ENCODE measurements at places on chromosomes 7 and 10.

DNA sequence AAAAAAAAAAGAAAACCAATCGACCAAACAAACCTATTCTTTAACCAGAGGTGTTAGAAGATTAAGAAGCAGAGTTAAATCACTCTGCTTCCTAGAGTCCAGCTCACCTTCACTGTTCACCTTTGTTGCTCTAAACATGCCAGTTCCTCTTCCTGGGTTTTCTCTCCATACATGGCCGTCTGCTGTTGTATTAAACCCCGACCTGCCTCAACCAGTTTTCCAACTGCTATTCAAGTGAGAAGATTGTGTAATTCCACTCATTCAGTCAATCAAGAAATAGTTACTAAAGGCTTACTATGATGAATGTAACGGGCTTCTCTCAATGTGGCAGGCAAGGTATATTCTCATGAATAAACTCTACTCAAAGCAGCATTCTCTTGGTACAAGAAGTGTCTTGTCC, 8.8 kb downstream of the AASS start:
- DNase-seq: no peak

DNA sequence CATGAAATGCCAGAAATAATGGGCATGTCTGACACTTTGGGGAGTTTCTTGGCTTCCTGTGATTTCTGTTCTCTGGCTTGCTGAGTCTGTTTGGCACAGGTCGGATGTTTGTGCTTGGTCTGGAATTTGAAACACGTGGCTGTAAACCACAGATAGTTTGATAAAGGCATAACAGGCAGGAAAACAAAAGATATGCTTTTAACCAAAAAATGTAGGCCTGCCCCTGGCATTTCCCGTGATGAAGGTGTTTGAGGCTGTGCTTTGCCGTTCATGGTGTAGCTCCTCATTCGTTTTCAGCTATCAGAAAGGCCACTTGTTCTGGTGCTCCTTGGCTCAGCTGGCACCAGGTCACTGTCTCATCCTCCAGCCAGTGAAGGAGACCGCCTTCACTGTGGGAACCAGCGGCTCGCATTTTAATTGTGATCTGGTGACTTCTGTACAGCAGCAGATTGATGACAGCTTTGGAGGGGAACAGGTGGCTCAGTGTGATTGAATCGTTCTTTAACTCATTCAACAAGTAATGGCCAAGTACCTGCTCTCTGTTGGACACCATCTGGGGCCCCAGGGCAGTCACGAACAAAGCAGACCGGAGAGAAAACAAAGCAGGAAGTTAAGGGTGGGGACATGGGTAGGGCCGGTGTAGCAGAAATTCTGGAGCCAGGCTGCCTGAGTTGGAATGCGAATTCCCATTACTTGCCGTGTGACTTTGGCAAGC, 111.5 kb downstream of the CCNY start:
- DNase-seq: no peak

DNA sequence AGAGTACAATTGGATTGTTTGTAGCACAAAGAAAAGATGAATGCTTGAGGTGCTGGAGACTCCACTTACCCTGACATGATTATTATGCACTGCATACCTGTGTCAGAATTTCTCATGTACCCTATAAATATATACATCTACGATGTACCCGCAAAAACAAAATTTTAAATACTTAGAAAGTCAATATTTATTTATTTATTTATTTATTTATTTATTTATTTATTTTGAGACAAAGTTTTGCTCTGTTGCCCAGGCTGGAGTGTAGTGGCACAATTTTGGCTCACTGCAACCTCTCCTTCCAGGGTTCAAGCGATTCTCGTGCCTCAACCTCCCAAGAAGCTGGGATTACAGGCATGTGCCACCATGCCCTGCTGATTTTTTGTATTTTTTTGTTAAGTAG, 35.1 kb upstream of the EBF3 start:
- no peak for DNase-seq

- no peak for DNase-seq
These were observed 165.8 kb downstream of the INHBA start for GRCh38 chr7:41536873-41537665.

DNA sequence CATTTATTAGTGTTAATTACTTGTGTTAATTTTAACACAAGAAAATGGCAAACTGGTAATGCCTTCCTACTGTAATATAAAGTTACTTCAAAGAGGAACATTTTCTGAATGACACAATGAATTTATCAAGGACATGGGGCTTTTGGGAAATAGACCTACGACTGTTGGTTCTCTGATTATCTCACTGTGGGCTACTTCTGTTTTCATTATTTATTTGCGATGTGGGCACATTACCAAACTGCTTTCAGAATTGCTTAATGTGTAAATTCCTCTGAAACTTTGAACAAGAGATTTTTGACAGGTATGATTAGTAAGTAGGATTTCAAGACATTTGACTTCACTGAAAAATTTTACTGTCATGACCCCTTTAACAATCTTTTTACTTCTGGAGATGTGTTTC, 535.6 kb downstream of the CNTNAP2 start:
- no peak for DNase-seq

DNA sequence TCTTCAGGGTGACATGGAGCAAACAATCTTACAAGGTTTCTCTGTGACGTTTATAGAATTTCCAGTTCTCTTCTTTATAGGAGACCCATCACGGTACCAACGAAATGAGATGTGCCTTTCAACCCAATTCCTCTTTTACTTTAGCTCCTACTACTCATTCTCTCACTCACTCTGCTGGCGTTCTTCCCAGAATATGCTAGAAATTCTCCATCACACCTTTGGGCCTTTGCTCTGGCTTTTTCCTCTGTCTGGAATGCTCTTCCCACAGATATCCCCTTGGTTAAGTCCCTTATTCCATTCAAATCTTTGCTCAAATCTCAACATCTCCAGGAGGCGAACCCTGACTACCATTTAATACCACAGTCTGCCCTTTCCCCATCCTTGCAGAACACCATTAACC, 39.0 kb downstream of the SEMA3C start:
- no peak for DNase-seq

DNA sequence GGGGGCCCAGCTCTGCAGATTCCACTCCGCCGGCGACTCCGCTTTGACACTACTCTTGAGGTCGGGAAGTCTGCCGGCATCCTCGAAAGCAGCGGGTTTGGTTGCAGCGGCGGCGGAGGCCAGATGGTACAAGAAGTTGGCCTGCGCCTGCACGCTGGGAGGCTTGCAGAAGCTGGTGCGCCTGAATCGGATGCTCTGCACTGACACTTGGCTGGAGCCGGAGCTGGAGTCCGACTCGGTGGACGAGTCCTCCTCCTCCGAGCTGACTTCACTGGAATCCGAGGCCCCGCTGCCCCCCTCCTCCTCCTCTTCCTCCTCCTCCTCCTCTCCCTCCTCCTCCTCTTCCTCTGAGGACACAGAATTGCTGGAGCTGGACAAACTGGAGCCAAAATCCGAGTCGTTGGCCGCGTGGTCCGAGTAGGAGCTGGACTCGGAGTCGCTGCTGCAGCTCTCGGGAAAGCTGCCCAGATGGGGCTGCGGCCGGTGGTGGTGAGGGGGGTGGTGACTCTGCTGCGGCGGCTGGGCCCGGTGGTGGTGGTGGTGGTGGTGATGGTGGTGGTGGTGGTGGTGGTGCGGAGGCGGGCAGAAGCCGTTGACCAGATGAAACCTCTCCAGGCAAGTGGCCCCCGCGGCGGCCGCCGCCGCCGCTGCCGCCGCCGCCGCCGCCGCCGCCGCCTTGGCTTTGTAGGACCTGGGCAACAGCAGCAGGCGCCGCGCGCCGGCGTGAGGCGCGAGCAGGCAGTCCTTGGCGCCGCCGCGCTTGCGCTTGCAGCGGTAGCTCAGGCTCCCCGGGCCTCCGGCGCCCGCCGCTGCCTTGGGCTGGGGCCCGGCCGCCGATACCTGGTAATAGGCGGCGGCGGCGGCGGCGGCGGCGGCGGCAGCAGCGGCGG, 9.0 kb downstream of the SKIDA1 start:
- DNase-seq: no peak

- no peak for DNase-seq
These were observed 760 bp upstream of the FOXK1 start for GRCh38 chr7:4681218-4681851.

GRCh38 chr7:138324941-138325340, 135.1 kb upstream of the TRIM24 start:
- no peak for DNase-seq

DNA sequence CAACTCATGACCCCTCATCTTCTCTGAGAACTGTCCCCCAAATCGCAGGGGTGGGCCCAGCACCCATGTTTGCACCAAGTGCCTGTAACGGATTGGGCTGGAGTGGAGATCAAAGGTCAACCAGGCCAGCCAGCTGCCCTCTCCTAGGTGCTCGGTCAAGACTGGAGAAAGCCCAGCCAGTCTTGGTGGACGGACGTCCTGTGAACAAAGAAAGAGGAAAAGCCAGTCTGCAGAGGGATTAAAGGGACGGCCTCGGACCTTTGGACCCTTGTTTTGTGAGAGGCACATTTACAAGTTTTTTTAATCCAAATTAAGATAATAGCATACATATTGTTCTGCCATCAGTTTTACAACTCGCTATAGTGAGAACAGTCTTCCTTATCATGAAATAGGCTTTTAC, 31.7 kb upstream of the GALNTL5 start:
- DNase-seq: no peak

DNA sequence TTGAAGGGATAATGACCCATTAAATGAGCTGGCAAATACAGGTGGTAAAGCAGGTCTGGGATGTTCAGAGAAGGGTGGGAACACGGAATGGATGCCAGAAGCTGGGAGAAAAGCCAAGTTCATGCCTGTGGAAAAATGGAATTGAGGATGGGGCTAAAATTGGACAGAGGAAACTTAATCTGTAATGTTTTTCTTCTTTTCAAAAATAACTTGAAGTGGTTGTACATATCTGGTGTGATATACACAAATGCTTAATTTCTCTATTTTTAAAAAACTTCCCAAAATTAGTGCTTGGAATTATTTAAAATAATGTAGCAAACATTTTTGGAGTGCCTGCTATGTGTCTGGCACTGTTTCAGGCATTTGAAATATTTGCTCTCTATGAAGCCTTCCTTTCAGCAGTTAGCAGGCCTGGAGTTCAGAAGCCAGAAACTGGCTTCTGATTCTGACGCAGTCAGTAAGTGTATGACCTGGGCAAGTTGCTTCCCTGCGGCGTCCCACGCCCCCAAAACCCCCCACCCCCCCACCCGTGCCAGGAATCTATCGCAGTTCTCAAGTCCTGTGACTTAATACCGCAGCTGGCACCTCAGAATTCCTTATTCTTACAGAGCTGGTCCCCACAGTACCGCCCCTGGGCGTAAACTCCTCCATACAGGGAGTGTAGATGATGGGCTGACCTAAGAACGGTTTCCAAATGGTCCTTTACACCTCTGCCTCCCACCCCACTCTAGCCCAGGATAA, 828 bp upstream of the MALSU1 start:
- DNase-seq: no peak
